ENCODE measurements at places on chromosomes 7 and 10.

DNA sequence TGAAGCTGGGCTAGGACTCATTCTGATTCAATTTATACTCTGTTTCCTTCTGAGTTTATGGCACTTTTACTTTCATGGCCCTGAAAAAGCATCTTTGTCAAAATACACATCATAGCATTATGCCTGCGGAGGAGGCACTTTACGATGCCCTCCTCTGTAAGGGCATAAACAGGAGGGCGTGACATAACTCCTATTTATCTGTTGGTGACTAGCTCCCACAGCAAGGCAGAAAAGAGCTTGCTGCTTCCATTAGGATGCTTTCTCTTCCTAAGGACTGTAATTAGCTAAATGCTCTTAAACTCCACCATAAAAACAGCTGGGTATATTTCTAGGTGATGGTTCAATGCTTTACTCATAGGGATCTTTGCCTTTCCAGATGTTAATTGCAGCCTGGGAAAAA is 315.2 kb upstream of the GHITM start:
- DNase-seq, result no peak

GRCh38 chr10:117334066-117334465 is 41.2 kb downstream of the PDZD8 start:
- DNase-seq, result no peak

DNA sequence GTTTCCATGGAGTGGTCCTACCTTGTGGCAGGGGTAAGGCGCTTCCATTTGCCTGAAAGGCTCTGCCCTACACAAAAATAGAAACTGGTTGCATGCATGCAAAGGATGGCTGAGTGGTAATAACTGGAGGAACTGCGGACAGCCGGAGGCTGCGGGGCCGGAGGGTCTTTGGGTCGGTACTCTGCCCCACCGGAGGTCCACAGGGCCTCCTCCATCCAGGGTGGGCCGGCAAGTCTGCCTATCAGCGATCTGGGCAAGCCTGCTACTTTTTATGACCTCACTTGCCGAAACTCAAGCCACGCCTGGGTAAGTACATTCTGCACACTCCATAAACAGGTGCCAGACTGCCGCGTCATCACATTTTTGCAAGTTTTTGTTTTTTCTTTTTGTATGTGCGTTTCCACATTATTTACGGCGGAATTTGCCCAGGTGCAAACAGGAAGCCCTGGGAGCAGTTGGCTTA is 30.0 kb downstream of the TACC2 start:
- DNase-seq, result no peak

GRCh38 chr10:73959484-73960243 is 38.3 kb upstream of the VCL start:
- no peak for DNase-seq

- DNase-seq, result no peak
Observed at GRCh38 chr7:69773535-69774225, 175.4 kb downstream of the AUTS2 start.

Measured in T-helper 1 cell (primary cell).